ENCODE measurements at places on chromosomes 2 and 18. TPM values are rescaled to one million over a fixed set of nuclear protein-coding genes. Genes with fewer than 3 reads are reported as not detected.

GRCh38 chr2:66717218-66717905 is 282.4 kb downstream of the MEIS1 start:
- DNase-seq = no peak

DNA sequence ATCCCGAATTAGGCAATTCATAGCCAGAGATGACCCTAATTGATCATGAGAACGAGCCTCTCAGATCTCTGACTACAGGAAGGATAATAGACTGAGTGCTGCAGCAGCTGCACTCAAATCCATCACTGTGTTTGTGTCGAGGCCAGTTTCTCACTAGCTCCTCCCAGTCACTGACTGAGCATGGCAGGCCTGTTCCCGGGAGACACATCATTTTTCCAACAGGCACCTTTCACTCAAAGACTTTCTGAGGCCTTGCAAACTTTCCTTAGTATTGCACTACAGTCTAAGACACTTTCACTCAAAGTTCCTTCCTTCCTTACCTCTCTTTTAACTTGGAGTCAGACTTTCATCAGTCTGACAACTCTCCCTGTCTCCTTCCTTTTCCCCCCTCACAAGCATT is 13.7 kb downstream of the SOS1 start:
- DNase-seq = no peak

DNA sequence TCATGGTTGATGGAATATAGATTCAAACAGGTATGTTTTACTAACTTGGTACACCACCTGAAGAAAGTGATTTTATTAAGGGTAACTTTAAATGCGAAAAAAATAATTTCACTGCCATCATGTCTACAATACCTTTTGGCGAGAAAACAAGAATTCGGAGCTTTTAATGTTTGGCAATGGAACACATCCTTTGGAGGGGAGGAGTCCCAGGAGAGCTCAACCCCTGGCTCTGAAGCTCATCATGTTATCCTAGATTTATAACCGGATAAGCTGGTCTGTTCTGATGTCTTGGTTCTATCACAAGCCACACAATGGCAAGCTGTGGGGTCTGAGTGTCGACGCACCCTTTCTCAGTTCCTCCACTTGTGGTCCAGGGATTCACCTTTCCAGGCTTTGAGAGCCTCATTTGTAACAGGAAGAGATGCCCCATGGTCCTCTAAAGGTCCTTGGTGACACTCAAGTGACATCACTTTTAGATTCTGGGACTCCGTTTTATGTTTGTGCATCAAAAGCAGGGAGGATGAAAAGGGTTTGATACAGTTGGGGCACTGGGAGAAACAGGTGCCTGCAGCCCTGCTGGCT is 172.7 kb downstream of the BCL2 start:
- no peak for DNase-seq

The TRABD2A gene
- total RNA-seq = 0.59 TPM

- no peak for DNase-seq
Measured at GRCh38 chr2:166112193-166112605, 15.6 kb downstream of the SCN1A start.

The C2orf69 gene
- 15.0 TPM for total RNA-seq

Measured in pulmonary artery endothelial cell (primary cell).